MCF 10A (cell line): ENCODE measurements at places on chromosomes 7 and 10.

GRCh38 chr7:132113536-132114371 lies 462.5 kb downstream of the PLXNA4 start:
- no peak for DNase-seq

DNA sequence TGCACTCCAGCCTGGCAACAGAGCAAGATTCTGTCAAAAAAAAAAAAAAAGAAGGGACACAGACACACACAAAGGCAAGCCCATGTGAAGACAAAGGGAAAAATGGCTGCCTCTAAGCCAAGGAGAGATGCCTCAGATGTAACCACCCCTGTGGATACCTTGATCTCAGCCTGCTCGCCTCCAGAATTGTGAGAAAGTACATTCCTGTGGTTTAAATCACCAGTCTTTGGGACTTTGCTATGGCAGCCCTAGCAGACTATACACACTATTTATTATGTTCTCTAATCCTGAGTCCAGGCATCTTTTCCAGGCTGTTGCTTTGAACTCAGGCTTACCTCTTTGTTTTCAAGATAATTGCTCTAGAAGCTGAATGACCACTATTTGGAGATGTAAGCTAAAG lies 494.3 kb downstream of the GALNT17 start:
- DNase-seq = no peak

DNA sequence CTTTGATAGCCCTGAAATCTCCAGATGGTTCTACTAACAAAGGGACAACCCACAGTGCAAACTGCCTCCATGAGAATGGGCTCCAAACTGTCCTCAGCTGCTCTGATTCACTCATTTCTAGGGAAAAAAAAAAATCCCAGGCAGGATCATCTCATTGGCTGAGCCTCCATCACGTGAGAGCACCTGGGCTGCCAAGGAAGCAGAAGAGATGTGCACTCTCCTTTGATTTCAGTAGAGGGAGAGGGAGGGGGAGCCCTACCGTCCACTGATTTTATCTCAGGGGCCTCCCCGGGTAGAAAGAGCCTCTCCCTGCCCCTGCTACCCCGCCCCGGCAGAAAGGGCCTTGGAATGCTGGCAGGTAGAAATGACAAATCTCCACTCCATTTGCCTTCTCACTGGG lies 725.4 kb downstream of the PHTF2 start:
- DNase-seq = no peak

DNA sequence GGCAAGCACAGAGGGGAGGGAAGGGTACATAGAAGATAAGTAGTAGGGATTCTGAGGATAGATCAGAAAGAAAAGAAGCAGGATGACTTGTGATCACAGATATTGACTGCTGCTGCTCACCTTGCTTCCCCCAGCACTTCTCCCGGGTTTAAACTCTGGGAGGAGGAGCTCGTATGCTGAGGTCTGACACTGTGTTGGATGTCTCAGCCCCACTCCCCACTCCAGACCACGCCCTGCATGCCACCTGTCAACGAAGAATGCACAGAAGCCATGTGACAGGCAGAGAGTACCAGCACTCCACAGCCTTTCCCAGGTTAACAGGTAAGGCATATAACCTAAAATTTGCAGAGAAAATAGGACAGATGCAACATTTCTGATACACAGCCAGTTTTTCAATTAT lies 388.9 kb downstream of the TNS3 start:
- no peak for DNase-seq

- peak; percentile 89 for DNase-seq
Measured at GRCh38 chr7:46145412-46145811, 224.3 kb upstream of the IGFBP3 start.

GRCh38 chr7:121313793-121314676 lies 14.8 kb upstream of the WNT16 start:
- DNase-seq = peak; percentile 65

DNA sequence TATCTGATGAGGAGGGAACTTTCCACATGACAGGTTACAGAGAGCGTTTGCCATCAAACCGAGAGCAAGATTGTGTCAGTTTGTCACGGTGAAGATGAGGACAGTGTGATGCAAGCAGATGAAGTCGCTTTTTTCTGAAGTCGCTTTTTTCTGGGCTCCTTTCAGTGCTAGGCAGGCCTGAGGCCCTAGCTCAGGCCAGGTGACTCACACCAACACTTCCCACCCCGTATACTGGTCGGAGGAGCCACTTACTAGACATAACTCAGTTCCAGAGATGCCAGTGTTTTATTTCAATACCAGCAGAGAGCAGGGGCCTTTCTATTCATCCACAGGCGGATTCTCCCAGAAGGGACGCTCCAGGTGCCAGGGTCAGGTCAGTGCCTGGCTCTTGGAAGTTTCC lies 58.9 kb downstream of the SFMBT2 start:
- peak; percentile 24 for DNase-seq

- DNase-seq = no peak
Measured at GRCh38 chr7:139104091-139104450, 5.4 kb downstream of the ZC3HAV1 start.

- DNase-seq = peak; percentile 46
Measured at GRCh38 chr7:96887426-96887825, 117.9 kb upstream of the DLX6 start.

DNA sequence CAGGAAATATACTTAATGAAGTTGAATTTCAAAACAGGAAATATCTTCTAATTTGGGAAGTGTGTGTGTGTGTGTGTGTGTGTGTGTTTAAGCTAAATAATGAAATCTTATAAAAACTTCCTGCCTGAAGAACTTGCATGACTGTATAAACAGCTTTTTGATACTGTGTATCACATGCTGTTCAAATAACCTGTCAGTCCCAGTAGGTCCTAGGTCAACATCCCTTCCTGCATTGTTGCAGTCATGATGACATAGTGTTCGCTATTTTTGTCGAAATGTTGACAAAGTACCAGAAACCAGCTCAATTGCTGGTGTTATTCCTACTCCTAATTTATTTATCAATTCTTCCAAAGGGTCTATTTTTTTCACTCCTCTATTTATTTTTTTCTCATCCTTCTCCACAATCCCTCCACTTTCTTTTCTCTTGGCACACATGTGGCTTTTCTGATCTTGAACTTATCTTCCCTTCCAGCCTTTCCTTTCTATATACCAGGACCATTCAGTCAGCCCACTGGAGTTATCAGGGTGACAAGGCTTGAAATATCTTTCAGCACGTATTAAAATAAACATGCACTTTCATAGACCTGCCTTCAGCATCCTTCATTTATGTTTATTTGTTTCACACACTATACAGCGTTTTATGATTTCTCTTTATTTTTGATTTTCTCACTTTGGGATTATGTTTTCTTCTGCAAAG lies 115.8 kb downstream of the PLXDC2 start:
- no peak for DNase-seq

- no peak for DNase-seq
Measured at GRCh38 chr7:2009541-2010001, 223.2 kb downstream of the MAD1L1 start.

DNA sequence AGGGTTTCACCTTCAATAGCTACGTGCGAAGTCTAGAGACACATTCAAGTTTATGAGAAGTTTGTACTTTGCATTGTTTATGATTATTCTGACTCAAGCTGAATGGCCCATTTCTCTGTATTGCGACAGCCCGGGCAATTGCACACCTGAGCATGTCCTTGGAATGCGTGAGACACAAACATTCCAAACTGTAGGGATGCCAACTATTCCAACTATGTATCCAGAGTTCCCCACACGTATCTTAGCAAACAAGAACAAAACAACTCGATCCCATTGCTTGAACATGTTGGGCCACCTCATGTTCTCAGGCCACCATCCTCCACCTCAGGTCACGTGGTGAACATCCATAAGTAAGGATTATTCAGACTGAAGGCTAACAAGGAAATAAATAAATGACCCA lies 51.4 kb upstream of the EGFR start:
- DNase-seq = peak; percentile 93

- peak; percentile 59 for DNase-seq
Measured at GRCh38 chr10:35259769-35260397, 76.4 kb upstream of the CCNY start.

- no peak for DNase-seq
Measured at GRCh38 chr10:78381107-78381506, 347.4 kb downstream of the RPS24 start.

GRCh38 chr10:103083266-103083976 lies 109.7 kb downstream of the NT5C2 start:
- DNase-seq = no peak

DNA sequence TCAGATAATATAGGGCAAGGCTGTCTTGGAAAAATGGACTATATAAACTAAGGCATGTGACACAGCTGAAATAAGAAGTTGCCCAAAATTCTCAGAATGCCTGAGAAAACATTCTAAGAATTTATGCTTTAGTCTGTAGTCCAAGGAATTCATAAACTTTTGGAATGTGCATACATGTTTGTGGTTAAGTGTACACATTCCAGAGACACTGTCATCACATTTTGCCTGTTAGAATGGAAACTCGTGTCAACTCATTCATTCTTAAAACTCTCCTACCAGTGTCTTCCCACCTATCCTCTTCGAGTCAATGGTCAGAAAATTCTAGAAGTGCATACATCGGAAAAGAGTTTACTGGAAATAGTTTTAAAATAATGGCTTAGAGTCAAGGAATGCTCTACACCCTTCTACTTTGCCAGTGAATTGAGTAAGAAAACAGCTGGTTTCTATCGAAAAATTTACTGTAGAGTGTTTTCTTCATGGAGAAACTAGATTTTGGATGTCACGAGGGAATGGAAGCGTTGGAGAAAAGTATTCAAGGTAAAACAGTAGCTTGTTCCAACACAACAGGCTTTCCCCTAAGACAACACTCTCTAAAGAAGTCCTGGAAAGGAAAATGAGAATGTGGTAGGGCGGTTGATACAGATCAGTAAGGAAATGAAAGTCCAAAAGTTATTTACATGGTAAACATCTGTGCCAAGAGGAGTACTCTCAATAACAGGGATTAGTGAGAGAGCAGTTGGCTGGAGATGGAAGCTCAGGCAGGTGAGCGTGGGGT lies 1177.6 kb upstream of the C7orf33 start:
- peak; percentile 45 for DNase-seq

GRCh38 chr7:11427686-11428273 lies 404.2 kb downstream of the THSD7A start:
- peak; percentile 67 for DNase-seq

DNA sequence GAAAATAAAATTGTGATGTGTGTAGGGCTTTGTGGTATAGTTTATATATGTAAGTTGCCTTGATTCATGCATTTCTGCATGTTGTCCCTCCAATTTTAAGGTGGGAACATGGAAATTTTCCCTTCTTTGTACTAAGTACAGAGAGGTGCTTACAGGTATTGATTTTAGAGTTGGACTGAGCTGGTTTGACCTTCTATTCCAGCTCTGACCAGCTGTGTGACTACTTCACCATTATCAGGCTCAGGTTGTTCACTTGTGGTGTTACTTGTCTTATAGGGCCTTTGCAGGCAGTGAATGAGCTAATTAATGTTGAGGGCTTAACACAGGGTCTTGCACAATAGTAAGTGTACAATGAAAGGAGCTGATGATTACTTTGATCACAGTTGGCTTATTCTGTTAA lies 16.3 kb downstream of the ZNF804B start:
- no peak for DNase-seq

DNA sequence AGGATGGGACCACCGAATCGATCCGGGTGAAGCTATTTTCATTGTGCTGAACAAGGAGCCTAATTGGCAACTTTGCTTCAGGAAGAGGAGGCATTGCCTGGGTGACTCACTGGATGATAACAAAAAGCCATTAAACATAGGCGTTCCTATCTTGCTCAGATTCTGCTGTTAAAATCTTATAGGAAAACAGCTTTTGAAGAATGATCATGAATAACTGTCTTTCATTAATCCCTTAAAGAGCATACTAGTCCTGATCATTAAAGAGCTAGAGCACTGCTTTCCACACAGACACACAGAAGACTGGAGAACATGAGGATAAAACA lies 174.2 kb upstream of the IMMP2L start:
- no peak for DNase-seq

- no peak for DNase-seq
Measured at GRCh38 chr10:43981232-43981631, 332.6 kb upstream of the ZNF32 start.

- peak; percentile 68 for DNase-seq
Measured at GRCh38 chr7:95690367-95690947, 81.9 kb upstream of the DYNC1I1 start.

- no peak for DNase-seq
Measured at GRCh38 chr10:62709200-62709599, 95.3 kb upstream of the ADO start.

DNA sequence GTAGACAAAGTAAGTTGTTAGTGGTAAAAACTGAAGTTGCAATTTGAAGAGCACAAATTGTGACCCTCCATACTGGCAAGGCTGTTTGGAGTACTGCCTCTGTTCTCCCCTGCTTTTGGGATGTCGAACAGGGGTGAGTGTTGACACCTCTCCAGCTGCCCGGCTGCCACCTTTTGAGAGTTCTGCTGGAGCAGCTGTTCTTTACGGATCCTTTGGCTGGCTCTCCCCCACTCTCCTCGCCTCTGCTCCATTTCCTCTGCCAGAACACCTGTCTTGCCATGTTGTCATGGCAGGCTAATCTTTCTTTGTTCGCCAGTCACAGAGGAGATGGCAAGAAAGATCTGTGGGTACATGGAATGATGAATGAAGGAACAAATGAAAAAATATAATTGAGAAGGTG lies 34.9 kb downstream of the INSYN2A start:
- DNase-seq = no peak

DNA sequence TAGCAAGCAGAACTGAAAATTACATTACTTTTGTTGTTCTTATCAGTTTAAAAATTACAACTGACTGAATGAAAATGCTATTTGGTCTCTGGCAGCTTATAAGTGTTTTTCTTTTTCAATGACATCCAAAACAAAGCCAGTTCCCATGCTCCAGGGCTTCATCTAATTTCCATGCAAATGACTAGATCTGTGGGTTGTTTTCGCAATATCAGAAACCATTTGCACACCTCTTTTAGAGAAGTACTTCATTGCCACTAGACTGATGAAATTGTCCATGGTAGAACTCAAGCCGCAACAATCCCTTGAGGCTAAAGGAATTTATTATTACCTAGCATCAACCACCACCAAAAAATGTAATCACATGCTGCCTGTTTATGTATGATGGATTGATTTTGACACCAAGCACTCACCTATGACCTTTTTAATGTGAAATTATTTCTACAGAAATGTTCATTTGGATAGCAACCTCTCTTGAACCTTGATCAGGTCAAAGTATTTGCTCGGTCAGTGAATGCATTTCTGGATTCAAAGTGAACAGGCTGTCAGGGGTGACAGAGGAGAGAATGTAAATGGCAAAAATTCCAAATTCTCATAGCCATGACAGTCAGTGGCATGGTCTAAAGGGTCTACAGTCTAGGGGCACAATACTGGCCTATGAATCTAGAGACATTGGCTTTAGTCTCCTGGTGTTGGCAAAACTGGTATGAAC lies 769.3 kb downstream of the SORCS1 start:
- DNase-seq = peak; percentile 81

DNA sequence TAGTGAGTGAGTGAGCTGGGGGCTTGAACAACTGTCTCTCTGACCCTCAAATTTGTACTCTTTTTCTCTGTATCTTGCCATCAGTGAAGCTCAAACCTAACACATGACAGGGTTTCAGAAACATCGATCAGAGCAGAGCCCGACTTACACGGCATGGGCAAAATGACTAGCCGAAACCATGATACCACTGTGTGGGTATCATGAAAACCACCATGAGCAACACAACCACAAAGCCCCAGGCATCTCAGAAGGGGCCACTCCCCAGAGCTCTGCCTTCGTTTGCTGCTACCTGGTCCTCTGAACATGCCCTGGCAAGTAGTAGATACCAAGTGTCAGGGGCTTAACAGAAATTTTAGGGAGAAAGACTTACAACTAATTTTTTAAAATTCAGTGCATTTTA lies 308.5 kb downstream of the WDR11 start:
- peak; percentile 31 for DNase-seq

GRCh38 chr7:22129166-22129565 lies 183.5 kb upstream of the CDCA7L start:
- no peak for DNase-seq
